ENCODE measurements at places on chromosomes 7 and 10.

DNA sequence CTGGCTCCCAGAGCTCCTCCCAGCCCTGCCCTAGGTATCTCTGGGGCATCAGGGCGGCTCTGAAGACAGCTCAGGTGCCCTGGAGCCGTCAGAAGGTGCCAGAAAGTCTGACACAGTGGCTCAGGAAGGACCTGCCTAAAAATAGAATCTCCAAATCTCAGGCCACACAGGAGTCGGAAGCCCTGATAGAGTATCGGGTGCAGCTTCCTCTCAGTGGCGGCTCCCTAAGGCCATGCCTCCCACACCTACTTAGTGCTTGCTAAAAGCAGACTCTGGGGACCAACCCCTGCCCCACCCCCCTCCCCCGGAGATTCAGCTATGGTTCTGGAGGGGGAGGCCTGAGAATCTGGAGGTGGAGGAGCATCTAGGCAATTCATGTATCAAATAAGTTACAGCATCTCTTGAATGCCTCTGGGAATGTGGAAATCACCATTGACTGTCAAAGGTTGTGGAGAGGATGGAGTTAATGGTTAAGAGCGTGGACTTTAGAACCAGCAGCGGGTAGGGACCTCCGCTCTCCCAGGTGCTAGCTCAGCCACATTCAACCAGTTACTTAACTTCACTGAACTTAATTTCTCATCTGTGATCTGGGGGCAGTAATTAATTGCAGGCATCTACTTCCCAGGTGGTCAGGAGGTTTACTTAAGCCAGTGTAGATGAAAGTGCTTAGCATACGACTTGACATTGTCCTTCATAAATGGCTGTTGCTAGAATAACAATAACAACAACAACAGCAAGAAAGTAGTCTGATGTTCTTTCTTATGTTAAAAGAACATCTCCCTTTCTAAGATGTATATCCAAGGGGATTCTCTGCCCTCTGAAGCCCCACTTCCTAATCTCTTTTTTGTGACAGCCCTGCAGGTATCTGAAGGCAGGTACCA is 38.6 kb upstream of the MXI1 start:
- no peak for DNase-seq

GRCh38 chr7:137266764-137267163 is 76.8 kb downstream of the PTN start:
- DNase-seq = no peak

- DNase-seq = no peak
These were observed 6.1 kb downstream of the KCNH2 start for GRCh38 chr7:150972023-150972468.

DNA sequence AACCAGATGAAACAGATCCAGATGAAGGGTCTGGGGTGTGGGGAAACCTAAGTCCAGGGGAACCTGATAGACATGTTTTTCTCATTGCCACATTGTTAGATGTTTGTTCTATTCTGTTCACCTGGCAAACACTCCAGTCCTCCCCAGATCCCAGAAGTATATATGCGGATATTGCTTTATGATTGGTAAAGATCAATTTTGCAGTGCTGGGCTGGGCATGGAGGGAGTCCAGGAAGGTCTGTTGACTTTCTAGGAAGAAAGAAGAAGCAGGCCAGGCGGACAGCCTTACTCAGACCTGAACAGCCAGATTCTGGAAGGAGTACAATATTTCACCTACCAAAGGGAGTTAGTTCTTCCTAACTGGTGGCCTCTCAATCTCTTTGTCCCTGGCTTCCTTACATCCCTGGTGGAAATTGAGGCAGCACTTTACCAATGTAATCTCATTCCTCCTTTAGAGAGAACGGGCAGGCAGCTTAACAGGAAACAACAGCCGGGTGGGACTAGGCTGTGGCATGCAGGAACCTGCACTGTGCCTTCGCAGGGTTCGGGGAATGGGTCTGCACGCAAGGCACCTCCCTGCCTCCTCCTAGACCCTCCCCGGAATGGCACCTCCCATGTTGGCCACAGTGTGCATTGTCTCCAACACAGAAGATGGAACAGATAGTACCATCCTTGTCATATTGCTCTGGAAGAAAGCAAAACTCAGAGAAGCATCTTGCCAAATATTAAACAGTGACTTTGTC is 930 bp downstream of the GIMAP6 start:
- no peak for DNase-seq
